ENCODE measurements at places on chromosomes 13 and 19. TPM values are rescaled to one million over a fixed set of nuclear protein-coding genes. Genes with fewer than 3 reads are reported as not detected.

- H3K4me1 ChIP-seq = peaks cover 29% of the 10 kb centered on the region
- no peaks in the 10 kb centered on the region for H3K27me3 ChIP-seq
- H3K4me3 ChIP-seq = peak overlapping the region; percentile 67
Measured at GRCh38 chr19:13101590-13102415, 855 bp downstream of the LYL1 start.

DNA sequence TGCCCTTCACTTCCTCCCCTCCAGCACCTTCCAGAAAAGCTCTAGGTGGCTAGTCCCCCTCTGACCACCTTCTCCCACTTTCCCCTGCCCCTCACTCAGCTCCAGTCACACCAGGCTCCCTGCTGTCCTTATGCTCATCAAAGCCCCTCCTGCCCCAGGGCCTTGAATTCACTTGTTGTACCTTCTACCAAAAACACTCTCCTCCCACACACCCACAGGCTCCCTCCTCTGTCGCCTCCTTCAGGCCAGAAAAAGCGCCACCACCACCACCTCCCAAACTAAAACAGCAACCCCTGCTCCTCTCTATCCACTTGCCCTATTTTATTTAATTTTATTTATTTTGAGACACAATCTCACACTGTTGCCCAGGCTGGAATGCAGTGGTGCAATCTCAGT lies 4.8 kb upstream of the CEACAM16 start:
- H3K27ac ChIP-seq = no peak overlapping the region
- no peak overlapping the region for H3K4me3 ChIP-seq
- peaks cover 10% of the 10 kb centered on the region for H3K4me1 ChIP-seq
- DNase-seq = no peak
- no peaks in the 10 kb centered on the region for H3K36me3 ChIP-seq
- no peaks in the 10 kb centered on the region for H3K27me3 ChIP-seq

- H3K4me1 ChIP-seq = peaks cover 16% of the 10 kb centered on the region
- peaks cover 4% of the 10 kb centered on the region for H3K27me3 ChIP-seq
- H3K27ac ChIP-seq = no peak overlapping the region
- H3K4me3 ChIP-seq = no peak overlapping the region
- DNase-seq = no peak
Measured at GRCh38 chr19:5337708-5338655, 2.6 kb downstream of the PTPRS start.

- no peaks in the 10 kb centered on the region for H3K36me3 ChIP-seq
- H3K27me3 ChIP-seq = no peaks in the 10 kb centered on the region
Measured at GRCh38 chr13:114174529-114174961, 4.5 kb upstream of the CFAP97D2 start.

GRCh38 chr13:98103531-98103930 lies 39.4 kb upstream of the FARP1 start:
- H3K27me3 ChIP-seq = no peaks in the 10 kb centered on the region
- no peaks in the 10 kb centered on the region for H3K36me3 ChIP-seq
- DNase-seq = no peak
- no peaks in the 10 kb centered on the region for H3K4me1 ChIP-seq

The RXFP2 gene
- not detected for total RNA-seq

Measured in ascending aorta (tissue), 2 donors.